ENCODE measurements at places on chromosomes 1 and 21.

DNA sequence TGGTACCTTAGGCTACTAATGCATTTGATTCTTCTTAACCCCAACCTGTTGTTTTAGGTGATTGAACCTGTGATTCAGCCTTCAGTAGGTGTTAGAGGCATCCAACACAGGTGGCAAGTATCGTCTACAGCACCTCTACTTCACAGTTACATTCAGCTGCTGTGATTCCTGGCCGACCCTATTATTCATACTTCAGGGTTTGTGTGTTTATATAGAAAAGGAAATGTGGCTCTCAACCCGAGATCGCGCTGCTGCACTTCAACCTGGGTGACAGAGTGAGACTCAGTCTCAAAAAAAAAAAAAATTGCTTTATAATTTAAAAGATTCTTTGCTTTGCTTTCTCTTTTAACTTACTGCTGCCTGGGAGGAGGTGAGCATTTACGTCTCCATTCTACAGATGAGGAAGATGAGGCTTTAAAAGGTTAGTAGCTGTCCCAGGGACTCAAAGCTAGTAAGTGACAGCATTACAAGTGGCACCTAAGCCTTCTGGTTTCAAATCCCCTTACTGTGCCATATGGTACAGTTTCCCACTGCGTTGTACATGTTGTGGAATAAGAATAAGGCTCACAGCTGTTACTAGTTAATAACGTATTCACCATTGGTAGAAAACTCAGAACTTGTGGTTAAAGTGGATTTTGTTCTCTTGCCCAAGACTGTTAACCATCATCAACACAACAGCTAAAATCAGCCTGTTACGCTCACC, 9.9 kb upstream of the GPR25 start:
- no peak for DNase-seq

- peak; percentile 13 for DNase-seq
Measured at GRCh38 chr1:2633366-2633935, 635 bp upstream of the MMEL1 start.

GRCh38 chr1:117392771-117393170, 25.5 kb downstream of the MAN1A2 start:
- no peak for DNase-seq

- no peak for DNase-seq
Measured at GRCh38 chr1:32536117-32536516, 3.1 kb upstream of the ZBTB8A start.

DNA sequence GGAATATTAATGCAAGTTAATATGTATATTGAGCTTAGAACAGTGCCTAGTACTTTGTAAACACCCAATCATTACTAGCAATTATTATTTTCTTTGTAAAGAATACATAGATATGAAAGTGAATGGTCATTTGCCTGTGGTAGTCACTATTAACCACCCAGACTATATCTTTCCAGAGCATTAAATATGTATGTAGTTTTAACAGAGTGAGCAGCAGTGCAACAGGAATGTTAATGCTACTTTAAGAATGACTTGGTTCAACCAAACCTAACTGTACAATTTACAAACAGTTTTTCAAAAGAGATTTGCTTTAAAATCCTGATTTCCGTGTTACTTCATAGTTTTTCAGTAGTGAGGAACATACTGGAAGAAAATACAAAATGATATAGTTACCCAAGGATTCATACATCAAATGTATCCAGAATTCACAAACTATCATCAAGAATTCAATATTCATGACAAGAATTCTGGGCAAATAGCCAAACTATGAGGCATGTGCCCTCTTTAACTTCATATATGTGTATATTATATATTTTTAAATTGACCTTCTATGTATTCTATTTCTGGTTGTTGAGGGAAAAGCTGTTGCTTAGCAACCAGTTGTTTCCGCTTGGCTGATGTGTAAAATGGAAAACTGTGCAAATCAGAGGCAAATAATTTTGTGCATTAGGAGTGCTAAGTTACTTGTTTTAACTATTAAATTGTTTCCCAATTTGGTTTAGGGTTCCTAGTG, 34.9 kb upstream of the IVNS1ABP start:
- no peak for DNase-seq

DNA sequence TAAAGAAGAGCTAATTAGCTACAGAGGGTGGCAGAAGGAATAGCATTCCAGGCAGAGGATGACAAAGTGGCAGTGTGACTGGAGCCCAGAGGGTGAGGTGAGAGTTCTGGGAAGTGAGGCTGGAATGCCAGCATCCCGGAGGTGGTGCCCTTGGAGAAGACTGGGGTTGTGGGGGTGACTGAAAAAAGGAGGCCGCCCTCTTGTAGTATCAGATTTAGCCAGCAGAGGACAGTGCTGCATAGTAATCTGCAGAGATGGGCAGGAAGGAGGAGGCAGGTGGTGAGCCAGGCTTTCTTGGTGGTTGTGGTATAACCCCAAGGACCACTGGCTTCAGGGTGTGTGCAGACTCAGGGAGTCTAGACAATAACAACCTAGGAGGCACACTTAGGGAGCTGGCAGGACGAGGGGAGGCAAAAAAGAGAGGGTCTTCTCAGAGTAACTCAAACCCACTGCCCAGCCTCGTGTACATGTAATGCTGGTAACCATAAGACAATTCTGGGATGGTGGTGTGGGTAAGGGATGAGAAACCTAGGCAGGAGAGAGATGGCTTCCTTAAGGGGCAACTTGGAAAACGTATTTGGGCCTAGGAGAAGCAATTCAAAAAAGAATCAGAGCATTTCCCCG, 30.5 kb downstream of the MROH7 start:
- DNase-seq: peak; percentile 36

GRCh38 chr1:43706598-43707189, 642 bp upstream of the ST3GAL3 start:
- no peak for DNase-seq

- DNase-seq: no peak
Measured at GRCh38 chr1:234504969-234505768, 26.2 kb upstream of the TARBP1 start.

DNA sequence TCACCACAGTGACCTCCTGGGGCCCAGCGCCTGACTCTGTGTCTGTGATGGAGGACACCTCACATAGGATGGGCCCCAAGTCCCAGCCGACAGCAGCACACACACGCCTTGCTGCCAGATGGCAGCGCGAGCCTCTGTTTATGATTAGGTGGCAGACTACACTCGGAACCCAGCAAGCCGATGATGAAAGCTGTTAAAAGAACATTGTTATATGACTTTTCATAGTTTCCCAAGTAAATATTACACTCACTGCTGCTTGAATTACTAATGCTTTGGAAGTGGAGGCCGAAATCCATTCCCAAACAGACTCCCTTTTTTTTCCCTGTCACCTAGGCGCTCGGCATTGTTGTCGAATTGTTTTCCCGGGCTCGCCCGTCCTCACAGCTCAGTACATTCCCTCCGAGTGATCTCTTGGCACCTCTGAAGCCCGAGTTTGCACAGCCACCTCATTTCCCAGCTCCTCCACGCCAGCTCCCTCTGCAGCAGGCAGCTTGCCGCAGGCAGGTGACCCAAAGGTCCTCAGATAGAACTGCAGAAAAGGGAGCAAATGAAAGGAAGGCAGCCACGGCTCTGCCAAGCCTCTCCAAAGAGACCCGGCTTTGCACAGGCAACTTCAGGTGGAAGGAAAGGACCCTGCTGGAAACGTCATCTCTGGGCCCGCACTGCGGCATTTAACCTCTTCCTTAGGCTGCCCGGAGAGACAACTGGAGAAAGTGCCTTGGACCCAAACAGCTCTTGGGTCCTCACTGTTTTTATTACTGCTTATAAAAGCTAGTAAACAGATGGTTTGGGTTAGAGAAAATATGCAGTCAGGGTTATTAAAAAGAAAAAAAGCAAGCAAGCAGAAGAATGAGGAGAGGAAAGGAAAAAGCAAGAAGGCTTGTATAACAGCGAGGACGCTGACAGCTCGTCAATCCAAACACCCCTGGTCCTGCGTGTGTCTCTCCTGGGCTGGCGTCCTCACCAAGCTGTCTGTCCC, 72.2 kb upstream of the SLC25A33 start:
- no peak for DNase-seq

DNA sequence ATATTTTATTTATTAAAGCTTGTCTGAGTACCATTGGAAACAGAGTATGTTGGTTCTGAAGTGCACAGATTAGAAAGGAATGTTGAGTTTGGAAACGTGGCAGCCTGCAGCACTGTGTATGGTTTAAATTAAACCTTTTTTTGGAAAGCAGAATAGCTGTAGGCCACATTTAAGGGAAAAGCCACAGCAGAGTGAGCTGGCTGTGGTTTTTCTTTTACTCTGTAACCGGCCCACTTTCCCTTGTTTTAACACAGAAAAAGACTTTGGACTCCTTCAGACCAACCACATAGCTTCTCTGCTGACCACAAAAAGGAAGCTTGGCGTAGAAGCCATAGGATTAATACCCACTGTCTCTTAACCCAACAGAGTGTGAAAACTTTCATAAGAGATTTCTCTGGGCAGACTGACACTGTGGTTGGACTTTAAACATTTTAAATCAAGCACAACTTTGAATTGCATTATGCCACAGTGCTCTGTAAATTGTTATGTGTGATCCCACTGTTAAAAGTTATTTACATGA, 75.2 kb downstream of the NFIA start:
- DNase-seq: no peak

GRCh38 chr1:117527566-117528102, 78.2 kb upstream of the TENT5C start:
- no peak for DNase-seq

GRCh38 chr1:233587958-233588799, 25.7 kb upstream of the KCNK1 start:
- DNase-seq: no peak

- no peak for DNase-seq
Measured at GRCh38 chr1:39124282-39124681, 80.2 kb upstream of the MACF1 start.

GRCh38 chr21:33241846-33242245, 12.1 kb downstream of the IFNAR2 start:
- DNase-seq: no peak

DNA sequence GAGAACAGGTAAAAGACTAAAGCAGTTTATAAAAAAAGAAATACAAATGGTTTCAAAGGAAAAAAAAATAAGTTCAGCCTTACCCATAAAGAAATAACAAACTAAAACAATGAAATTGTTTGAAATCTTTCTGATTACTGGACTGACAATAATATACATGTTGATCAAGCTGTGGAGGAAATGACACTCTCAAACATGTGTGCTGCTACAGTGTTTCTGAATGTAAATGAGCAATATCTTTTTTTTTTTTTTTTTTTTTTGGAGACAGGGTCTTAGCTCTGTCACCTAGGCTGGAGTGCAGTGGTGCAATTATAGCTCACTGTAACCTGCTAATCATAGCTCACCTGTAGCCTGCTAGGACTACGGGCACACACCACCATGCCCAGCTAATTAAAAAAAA, 6.5 kb downstream of the EPS15 start:
- DNase-seq: no peak

GRCh38 chr1:44012941-44013609, 18.2 kb downstream of the SLC6A9 start:
- no peak for DNase-seq

DNA sequence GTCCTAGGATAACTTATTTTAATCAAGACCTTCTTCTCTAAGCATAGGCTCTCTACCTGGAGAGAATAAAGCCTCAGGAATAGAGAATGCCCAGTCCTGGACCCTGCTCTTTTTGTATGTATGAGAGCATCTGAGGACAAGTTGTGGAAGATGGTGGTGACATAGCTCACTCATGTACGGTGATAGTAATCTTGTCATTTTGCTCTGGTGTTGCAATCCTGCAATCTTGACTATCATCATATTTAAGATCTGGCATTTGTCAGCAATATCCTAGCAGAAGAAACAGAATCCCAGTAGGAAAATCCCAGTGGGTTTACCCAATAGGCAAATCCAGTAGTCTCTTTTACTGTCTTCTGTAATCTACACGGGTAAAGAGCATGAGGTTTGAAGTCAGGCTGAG, 21.6 kb upstream of the SERBP1 start:
- DNase-seq: no peak

GRCh38 chr1:110309139-110309538, 30.0 kb upstream of the RBM15 start:
- no peak for DNase-seq

DNA sequence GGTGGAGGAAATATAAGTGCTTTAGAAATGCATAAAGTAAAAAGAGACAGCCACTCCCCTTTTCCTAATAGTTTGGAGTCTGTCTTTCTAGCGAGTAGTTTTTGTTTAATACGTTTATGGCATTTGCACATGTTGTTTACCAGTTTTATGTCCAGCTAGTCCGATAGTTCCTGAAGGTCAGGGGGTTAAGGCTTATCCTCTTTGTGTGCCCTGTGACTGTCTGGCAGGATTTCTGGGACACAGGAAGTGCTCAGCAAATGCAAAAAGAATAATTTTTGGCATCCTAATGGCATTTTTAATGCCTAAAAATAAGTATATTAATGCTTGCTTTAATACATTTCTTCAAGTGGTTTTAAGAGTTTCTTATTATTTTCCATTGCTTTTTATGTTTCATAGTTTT, 58.4 kb downstream of the DYRK1A start:
- DNase-seq: no peak
